ENCODE measurements at places on chromosomes 3 and 15. TPM values are rescaled to one million over a fixed set of nuclear protein-coding genes. Genes with fewer than 3 reads are reported as not detected.

SCAANT1 gene
- polyA plus RNA-seq: not detected

MLH1 gene
- polyA plus RNA-seq: 9.4 TPM

ZNF620 gene
- polyA plus RNA-seq: 0.95 TPM

TRH gene
- polyA plus RNA-seq: not detected

VEPH1 gene
- polyA plus RNA-seq: 0.60 TPM
